ENCODE measurements at places on chromosomes 12 and 14. TPM values are rescaled to one million over a fixed set of nuclear protein-coding genes. Genes with fewer than 3 reads are reported as not detected.

Gene FAM222A
- total RNA-seq, result 1.1 TPM

Gene B4GALNT1
- 1.5 TPM for total RNA-seq

Gene NEMP1
- total RNA-seq, result 41.6 TPM

Gene CELA1
- total RNA-seq, result not detected

Gene KCNJ8
- total RNA-seq, result 1.4 TPM

Gene ATF7IP
- 148 TPM for total RNA-seq

Gene NOVA1
- total RNA-seq, result 12.7 TPM

DNA sequence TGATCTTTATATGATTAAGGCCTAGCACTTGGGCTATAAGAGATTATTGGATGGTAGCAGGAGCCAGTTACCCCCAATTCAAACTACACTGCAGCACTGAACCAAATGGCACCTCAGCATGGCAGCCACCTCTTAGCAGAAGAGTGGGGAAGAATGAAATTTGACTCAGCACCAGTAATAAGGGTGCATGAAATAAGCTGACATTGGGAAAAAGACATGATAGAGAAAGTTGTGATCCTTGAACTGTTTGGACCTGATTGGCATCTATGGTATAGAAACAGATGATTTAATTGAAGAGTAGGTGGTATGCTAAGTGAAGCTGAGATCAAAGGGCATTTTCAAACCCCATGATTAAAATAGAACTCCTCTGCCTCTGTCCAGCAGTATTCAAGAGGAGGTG lies 389.5 kb downstream of the FOXG1 start:
- DNase-seq, result no peak
- H3K4me3 ChIP-seq, result no peak overlapping the region
- no peaks in the 10 kb centered on the region for H3K36me3 ChIP-seq
- H3K4me1 ChIP-seq, result no peaks in the 10 kb centered on the region
- H3K27me3 ChIP-seq, result no peaks in the 10 kb centered on the region

DNA sequence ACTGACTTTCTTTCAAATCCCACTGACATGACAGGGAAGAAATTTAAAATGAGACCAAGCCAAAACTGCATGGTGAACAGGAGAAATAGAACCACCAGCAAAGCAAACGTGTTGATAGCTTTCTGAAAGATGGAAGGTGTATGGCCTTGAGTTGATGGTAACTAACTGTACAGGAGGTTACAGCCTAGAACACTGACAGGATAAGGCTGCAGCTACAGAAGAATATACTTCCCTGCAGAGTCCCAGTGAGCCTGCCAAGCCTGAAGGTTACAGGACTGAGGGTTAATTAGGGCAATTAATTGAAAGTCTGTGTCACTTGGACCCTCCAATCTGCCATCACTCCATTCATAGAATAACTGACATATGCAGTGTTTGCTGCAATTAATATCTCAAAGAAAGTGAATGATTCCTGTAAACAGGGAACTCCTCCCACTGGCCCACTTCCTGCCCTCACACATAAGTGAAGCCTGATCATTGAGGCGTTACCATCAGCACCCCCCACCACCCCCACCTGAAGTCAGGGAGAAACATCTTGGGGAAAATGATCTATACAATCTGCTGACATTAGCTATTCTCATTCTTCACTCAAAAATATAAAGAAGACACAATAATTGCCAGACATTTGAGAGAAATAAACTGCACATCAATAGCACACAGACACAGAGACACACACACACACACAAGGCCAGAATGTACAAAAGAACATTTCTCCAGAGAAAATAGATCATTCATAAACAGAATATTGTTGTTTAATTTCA lies 73.4 kb downstream of the GTF2A1 start:
- no peaks in the 10 kb centered on the region for H3K36me3 ChIP-seq
- no peak overlapping the region for H3K27ac ChIP-seq
- no peak overlapping the region for H3K4me3 ChIP-seq

GRCh38 chr14:74080820-74081460 lies 3.3 kb downstream of the ALDH6A1 start:
- no peak overlapping the region for H3K27ac ChIP-seq
- no peaks in the 10 kb centered on the region for H3K36me3 ChIP-seq

DNA sequence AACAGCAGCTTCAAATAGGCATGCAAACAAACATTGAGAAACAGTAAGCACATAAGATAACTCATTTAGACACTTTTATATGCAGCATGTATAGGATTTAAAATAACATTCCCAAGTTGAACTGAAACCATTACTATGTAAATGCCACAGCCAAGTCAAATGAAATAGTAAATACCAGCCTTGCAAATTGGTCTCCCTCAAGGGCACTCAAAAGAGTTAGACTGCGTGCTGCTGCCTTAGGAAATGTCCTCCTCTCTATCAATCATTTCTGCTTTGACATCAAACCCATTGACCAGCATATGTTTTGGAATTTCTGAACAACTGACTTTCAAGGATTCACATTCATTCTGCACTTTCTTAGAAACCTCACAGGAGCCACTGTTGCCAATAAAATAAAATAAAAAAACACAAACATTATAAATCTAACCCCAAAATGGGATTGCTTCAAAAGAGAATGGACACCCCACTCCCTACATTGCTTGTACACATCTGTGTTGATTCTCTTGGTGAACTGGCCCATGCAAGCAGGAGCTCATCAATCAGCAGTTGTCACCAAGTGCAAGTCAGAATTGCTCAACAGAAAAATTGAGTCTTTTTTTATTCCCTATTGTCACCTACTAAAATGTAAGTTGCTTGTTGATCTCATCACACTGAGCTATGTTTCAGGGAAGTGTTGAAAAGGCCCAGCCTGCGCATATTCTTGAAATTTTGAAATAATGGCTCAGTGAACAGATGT lies 256.2 kb downstream of the DAD1 start:
- no peaks in the 10 kb centered on the region for H3K27me3 ChIP-seq
- H3K4me3 ChIP-seq, result no peak overlapping the region
- peaks cover 8% of the 10 kb centered on the region for H3K4me1 ChIP-seq

DNA sequence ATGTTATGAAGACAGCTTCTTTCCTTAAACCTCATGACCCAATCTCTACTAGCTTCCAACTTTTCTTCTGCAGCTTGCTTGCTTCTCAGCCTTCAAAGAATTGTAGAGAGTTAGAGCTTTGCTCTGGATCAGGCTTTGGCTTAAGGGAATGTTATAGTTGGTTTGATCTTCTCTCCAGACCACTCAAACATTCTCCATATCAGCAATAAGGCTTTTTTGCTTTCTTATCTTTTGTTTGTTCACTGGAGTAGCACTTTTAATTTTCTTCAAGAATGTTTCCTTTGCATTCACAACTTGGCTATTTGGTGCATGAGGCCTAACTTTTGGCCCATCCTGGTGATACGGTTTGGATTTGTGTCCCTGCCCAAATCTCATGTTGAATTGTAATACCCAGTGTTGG lies 163.8 kb downstream of the PCNX1 start:
- no peak for DNase-seq
- no peak overlapping the region for H3K4me3 ChIP-seq
- no peak overlapping the region for H3K27ac ChIP-seq
- H3K4me1 ChIP-seq, result no peaks in the 10 kb centered on the region
- H3K36me3 ChIP-seq, result no peaks in the 10 kb centered on the region
- no peaks in the 10 kb centered on the region for H3K27me3 ChIP-seq

- H3K4me3 ChIP-seq, result no peak overlapping the region
- no peak for DNase-seq
- no peaks in the 10 kb centered on the region for H3K27me3 ChIP-seq
- H3K27ac ChIP-seq, result no peak overlapping the region
- H3K4me1 ChIP-seq, result no peaks in the 10 kb centered on the region
- no peaks in the 10 kb centered on the region for H3K36me3 ChIP-seq
Measured at GRCh38 chr14:106218174-106218573, 691.8 kb downstream of the TMEM121 start.

DNA sequence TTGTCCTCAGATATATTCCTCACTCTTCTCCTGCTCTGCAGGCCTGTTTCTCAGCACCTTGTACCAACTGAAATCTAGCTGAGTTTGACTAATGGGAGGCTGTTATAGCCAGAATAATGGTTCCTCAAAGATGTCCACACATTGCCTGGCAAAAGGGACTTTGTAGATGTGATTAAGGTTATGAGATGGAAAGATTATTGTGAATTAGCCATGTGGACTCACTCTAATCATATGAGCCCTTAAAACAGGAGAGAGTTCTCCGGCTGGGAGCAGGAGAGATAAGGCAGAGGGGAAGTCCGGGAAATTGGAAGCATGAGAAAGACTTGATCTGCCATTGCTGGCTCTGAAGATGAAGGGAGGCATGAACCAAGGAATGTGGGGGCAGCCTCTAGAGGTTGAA lies 40.0 kb upstream of the KTN1 start:
- DNase-seq, result no peak
- H3K27ac ChIP-seq, result no peak overlapping the region
- H3K4me3 ChIP-seq, result no peak overlapping the region
- no peaks in the 10 kb centered on the region for H3K4me1 ChIP-seq
- no peaks in the 10 kb centered on the region for H3K27me3 ChIP-seq
- H3K36me3 ChIP-seq, result no peaks in the 10 kb centered on the region

DNA sequence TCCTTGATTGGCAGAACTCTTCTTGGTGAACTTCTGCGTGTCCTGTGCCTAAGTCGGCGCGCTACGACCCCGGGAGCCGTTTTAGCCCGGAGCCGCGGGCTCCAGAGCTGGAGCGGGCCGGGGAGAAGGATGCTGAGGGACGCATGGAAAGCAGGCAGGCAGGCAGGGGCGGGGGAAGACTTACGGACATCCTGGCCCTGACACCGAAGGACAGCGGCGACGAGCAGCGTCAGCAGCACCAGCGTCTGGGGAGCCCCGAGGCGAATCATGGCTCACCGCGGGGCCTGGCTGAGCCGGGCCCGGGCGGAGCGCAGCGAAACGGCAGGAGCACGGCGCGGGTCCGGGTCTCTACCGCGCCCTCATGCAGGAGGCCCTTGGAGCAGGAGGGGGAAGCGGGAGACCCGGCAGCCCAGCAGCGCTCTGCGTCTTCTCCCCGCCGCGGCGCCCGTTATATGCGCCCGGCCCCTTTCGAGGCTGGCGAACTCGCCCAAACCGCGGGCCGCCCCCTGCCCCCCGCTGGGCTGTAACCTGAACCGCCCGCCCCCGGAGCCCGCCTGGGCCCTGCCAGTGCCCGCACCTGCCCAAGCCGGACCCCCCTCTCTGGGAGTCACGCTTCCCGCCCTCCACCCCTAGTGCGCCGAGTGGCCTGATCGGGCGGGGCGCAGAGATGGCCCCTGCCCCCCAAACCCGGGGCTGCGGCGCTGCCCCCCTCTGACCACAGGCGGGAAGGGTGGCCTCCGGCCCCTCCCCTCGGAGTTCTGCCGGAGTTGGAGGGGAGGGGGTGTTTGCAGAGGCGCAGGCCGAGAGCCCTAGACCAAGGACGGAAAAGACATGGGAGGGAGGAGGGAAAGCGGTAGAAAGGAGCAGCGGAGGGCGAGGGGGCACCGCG lies at the start of gene COL2A1:
TSS of gene COL2A1 (minus strand) at position 424 of the 889 bp plus-strand sequence. CDS start at position 269, 155 bp downstream.
- peaks cover 34% of the 10 kb centered on the region for H3K4me1 ChIP-seq
- peaks cover 100% of the 10 kb centered on the region for H3K27me3 ChIP-seq
- no peaks in the 10 kb centered on the region for H3K36me3 ChIP-seq
- DNase-seq, result no peak
- H3K4me3 ChIP-seq, result peak within 1 kb of the TSS; percentile 27
- no peak within 1 kb of the TSS for H3K27ac ChIP-seq

GRCh38 chr12:49549735-49550692 lies 11.2 kb downstream of the KCNH3 start:
- no peaks in the 10 kb centered on the region for H3K36me3 ChIP-seq
- H3K4me1 ChIP-seq, result peaks cover 6% of the 10 kb centered on the region
- H3K27me3 ChIP-seq, result peaks cover 62% of the 10 kb centered on the region

- H3K27ac ChIP-seq, result no peak overlapping the region
- H3K4me1 ChIP-seq, result no peaks in the 10 kb centered on the region
- DNase-seq, result no peak
- no peaks in the 10 kb centered on the region for H3K36me3 ChIP-seq
- no peak overlapping the region for H3K4me3 ChIP-seq
Measured at GRCh38 chr14:46290706-46291105, 360.9 kb downstream of the RPL10L start.

DNA sequence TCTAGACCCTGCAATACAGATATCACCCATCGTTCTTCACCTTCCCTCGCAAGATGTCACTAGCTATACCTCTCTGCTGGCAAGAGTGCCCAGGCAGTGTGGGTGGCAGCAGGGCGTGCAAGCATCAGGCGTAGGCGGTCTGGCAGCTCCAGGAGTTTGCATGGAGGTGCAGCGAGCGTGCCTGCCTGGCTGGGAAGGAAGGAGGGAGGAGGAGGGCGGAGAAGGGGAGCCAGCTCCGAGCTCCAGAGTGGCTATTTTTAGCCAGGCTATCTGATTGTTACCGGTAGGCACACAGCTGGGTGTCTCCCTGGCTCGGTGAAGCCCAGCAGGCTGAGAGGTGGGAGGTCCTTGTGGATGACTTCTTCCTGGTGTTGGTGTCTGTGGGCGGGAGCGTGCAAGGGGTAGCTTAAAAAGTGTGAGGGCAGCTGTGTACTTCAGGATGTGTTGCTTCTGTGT lies 6.2 kb downstream of the FOXJ2 start:
- H3K27ac ChIP-seq, result no peak overlapping the region
- peak overlapping the region; percentile 25 for H3K4me3 ChIP-seq
- DNase-seq, result no peak
- H3K36me3 ChIP-seq, result peaks cover 14% of the 10 kb centered on the region
- no peaks in the 10 kb centered on the region for H3K27me3 ChIP-seq
- H3K4me1 ChIP-seq, result peaks cover 21% of the 10 kb centered on the region

DNA sequence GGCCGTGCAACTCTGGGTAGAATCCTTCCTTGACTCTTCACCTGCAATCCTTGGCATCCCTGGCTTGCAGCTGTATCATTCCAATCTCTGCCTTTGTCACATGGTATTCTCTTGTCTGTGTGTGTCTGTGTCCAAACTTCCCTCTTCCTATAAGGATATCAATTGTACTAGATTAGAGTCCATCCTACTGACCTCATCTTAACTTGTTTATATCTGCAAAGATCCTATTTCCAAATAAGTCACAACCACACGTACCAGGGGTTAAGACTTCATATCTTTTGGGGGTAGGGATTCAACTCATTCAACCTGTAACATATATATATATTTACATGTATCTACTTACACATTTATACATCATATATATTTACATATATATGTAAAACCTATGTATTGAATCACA lies 29.6 kb upstream of the RASSF3 start:
- H3K4me1 ChIP-seq, result peaks cover 4% of the 10 kb centered on the region
- H3K36me3 ChIP-seq, result no peaks in the 10 kb centered on the region
- no peak overlapping the region for H3K27ac ChIP-seq
- H3K27me3 ChIP-seq, result no peaks in the 10 kb centered on the region
- no peak for DNase-seq

- no peak for DNase-seq
- H3K4me1 ChIP-seq, result no peaks in the 10 kb centered on the region
- H3K27ac ChIP-seq, result no peak overlapping the region
Measured at GRCh38 chr14:63257299-63257698, 53.1 kb downstream of the RHOJ start.

Data from H1 (cell line).